Activated CD8-positive, alpha-beta memory T cell treated with anti-CD3 and anti-CD28 coated beads for 4 hours (primary cell): ENCODE measurements at places on chromosomes 13 and 19.

- no peak for DNase-seq
Observed at GRCh38 chr13:42279986-42280385, 8.0 kb downstream of the AKAP11 start.

DNA sequence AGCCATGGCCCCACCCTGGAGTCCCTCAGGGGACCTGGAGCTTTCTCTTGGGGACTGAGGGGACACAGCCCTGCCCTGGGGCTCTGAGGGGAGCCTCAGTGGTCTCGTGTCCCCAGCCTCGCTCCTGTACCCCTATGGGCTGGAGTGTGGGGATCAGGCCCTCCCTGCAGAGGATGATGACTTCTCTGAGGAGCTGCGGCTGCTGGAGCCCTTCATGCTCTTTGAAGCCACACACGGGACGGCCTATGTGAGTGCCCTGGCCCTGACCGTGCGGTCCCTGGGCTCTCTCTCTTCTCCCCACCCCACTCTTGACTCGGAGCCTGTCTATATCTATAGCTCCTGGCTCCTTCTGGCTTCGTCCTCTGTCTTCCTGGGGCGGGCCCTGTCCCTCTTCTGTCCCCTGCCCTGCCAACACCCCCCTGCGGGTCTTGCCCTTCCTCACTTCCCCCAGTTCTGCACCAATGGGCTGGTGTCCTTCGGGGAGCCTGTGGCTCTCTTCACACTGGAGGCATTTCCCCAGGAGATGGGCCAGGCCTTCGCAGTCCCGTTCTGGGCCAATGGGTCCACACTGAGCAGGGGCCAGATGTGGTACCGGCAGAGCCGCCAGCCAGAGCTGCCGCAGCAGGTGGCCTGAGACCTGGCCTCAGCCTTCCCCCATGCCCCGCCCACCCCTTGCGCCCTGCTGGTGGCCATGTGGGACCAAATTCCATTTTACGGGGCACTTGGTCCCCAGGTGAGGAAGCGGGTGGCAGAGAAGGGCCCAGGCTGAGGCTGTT, 33.1 kb downstream of the HPN start:
- DNase-seq: no peak

- no peak for DNase-seq
Observed at GRCh38 chr13:103517066-103517767, 451.0 kb upstream of the SLC10A2 start.

- DNase-seq: no peak
Observed at GRCh38 chr13:48570216-48570828, 37.4 kb upstream of the RCBTB2 start.
